H1 (cell line): ENCODE measurements at places on chromosomes 4 and X. TPM values are rescaled to one million over a fixed set of nuclear protein-coding genes. Genes with fewer than 3 reads are reported as not detected.

The COL25A1 gene
- total RNA-seq: 4.5 and 8.3 TPM in 2 replicates

The PABPC5 gene
- total RNA-seq: 1.0 and 1.4 TPM in 2 replicates

The ZAR1 gene
- total RNA-seq: 0.36 and 0.78 TPM in 2 replicates

The AWAT2 gene
- not detected in 2 replicates for total RNA-seq

The STK32B gene
- 2.5 and 2.6 TPM in 2 replicates for total RNA-seq

The GYPE gene
- not detected in 2 replicates for total RNA-seq

The F8A3 gene
- total RNA-seq: 0.60 TPM in 1 of 2 replicates, not detected in the other

The BEX5 gene
- 9.9 and 12.0 TPM in 2 replicates for total RNA-seq

The FAM53A gene
- 2.0 and 2.8 TPM in 2 replicates for total RNA-seq

The CT45A9 gene
- total RNA-seq: not detected in 2 replicates

The SCML2 gene
- total RNA-seq: 18.9 and 21.3 TPM in 2 replicates

The TIMP1 gene
- 58.6 and 62.5 TPM in 2 replicates for total RNA-seq

The NPY2R gene
- total RNA-seq: 0.34 and 0.41 TPM in 2 replicates

The PRMT9 gene
- total RNA-seq: 9.6 and 9.9 TPM in 2 replicates

- DNase-seq: no peak
- H3K27ac ChIP-seq: no peak overlapping the region
- peaks cover 7% of the 10 kb centered on the region; the same call in 1 of the 2 replicates for H3K36me3 ChIP-seq
Measured at GRCh38 chrX:24761306-24761705, 67.6 kb downstream of the POLA1 start.

- no peak for DNase-seq
- no peaks in the 10 kb centered on the region for H3K27me3 ChIP-seq
- H3K4me1 ChIP-seq: peaks cover 8% of the 10 kb centered on the region; the same call in 1 of the 2 replicates
Measured at GRCh38 chrX:119237562-119237942, 1.5 kb downstream of the PGRMC1 start.

DNA sequence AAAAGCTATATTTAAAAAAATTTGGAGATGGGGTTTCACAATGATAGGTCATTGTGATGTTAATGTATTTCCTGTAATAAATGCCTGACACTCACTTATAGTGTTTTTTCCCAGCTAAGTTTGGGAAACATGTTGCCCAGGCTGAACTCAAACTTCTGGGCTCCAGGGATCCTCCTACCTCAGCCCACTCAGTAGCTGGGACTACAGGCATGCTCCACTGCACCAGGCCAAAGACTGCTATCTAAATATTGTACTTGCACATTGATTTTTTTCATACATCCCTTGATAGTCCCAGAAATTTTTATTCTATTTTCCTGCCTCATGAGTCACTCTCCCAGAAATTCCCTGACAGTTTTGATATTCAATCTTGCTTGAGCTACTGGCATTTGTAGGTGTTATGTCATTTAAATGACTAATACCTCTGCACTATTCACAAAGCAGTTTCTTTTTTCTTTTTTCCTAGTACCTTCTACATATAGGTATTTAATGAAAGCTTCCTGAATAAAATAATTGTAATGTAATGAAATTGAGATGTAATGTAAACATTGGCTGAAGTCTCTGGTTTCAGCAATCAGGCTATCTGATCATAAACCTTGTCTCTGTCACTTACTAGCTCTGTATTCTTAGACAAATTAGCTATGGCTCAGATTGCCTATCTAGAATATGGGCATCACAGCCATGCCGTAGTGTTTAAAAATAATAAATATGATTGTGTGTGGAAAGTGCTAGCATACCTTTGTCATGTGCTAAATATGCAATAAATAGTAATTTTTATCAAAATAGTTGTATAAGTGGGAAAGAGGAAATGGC is 1973.0 kb upstream of the AGA start:
- no peaks in the 10 kb centered on the region for H3K27me3 ChIP-seq
- 0 out of 2 replicates have a peak overlapping the region, but pooled peaks have one; percentile 3 for H3K4me3 ChIP-seq
- no peak overlapping the region for H3K27ac ChIP-seq
- no peak for DNase-seq

DNA sequence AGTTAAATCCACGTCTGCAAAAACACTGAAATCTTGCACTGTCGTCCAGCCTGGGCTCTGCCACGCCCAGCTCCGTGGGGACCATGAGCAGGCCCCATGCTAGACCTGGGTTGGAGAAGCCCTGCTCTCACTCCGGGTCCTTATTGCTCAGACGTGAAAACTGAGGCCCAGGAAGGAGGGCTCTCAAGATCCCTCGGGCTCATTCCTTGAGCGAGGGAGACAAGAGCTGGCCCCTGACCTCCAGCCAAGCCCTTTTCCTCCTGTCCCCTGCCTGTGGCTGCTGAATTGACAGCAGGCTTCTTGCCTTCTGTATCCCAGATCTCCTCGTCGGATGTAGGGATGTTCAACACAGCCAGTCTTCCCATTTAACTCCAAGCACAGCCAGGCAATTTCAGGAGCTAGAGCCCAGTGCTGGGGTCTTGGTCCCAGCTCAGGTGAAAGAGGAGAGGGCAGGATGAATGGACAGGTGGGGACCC is 109.5 kb downstream of the CPZ start:
- no peaks in the 10 kb centered on the region for H3K4me1 ChIP-seq
- DNase-seq: no peak
- no peaks in the 10 kb centered on the region for H3K27me3 ChIP-seq
- H3K36me3 ChIP-seq: no peaks in the 10 kb centered on the region
- H3K27ac ChIP-seq: no peak overlapping the region

GRCh38 chrX:11781734-11782370 is 23.8 kb downstream of the MSL3 start:
- H3K4me3 ChIP-seq: no peak overlapping the region
- no peaks in the 10 kb centered on the region for H3K4me1 ChIP-seq
- H3K27me3 ChIP-seq: no peaks in the 10 kb centered on the region
- no peak overlapping the region for H3K27ac ChIP-seq

- H3K4me3 ChIP-seq: no peak overlapping the region
- no peak for DNase-seq
- no peak overlapping the region for H3K27ac ChIP-seq
- no peaks in the 10 kb centered on the region for H3K36me3 ChIP-seq
Measured at GRCh38 chrX:4690521-4690920, 977.1 kb upstream of the PRKX start.

- no peak overlapping the region for H3K27ac ChIP-seq
- H3K4me3 ChIP-seq: no peak overlapping the region
- no peaks in the 10 kb centered on the region for H3K36me3 ChIP-seq
- no peaks in the 10 kb centered on the region for H3K27me3 ChIP-seq
- H3K4me1 ChIP-seq: peaks cover 8% of the 10 kb centered on the region; the same call in 1 of the 2 replicates
Measured at GRCh38 chr4:85128246-85129204, 162.0 kb upstream of the WDFY3 start.

DNA sequence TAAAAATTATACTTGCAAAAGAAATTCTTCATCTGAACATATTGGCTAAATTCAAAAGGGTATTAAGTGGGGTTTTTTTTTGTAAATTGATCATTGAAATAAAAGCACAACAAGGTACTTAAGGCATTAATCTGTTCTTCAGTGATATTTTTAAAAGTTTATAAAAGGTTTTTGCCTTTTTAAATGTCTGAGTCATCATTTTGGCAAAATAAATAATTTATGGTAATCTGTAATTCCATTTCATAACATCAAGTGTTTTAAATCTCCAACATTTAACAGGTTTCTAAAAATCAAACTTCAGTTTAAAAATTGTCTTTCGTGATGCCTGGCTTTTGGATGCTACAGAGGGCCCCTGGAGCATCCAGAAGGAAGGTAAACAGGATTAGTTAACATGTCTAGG is 27.4 kb downstream of the NLRP2B start:
- H3K4me3 ChIP-seq: no peak overlapping the region
- H3K27me3 ChIP-seq: no peaks in the 10 kb centered on the region
- H3K36me3 ChIP-seq: no peaks in the 10 kb centered on the region
- H3K27ac ChIP-seq: no peak overlapping the region

GRCh38 chr4:96955226-96955625 is 1115.3 kb downstream of the PDHA2 start:
- H3K36me3 ChIP-seq: no peaks in the 10 kb centered on the region
- no peak overlapping the region for H3K4me3 ChIP-seq
- no peak overlapping the region for H3K27ac ChIP-seq
- H3K27me3 ChIP-seq: no peaks in the 10 kb centered on the region
- no peak for DNase-seq

DNA sequence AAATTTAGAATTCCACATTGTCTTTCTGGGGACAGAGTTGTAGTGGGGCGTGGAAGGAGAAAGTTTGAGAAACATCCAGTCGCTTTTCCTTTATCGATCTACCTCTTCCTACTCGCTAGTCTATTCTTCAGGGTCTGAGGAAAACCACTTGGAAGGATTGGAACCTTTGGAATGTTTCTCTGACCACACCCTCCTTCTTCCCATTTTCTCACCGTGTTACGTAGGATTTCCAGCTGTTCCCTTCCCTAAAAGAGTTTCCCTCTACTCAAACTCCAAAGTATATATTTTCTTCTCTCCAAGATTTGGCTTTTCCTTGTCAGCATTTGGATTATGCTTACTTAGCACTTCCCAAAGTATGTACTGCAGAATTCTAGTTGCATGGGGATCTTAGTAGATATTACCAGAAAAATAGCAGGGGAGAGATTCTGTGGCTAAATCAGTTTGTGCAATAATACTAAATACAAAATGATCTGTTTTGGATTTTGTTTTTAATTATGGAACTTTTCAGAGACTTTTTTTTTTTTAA is 4.9 kb downstream of the ENPEP start:
- H3K27me3 ChIP-seq: no peaks in the 10 kb centered on the region
- no peaks in the 10 kb centered on the region for H3K36me3 ChIP-seq
- DNase-seq: no peak

DNA sequence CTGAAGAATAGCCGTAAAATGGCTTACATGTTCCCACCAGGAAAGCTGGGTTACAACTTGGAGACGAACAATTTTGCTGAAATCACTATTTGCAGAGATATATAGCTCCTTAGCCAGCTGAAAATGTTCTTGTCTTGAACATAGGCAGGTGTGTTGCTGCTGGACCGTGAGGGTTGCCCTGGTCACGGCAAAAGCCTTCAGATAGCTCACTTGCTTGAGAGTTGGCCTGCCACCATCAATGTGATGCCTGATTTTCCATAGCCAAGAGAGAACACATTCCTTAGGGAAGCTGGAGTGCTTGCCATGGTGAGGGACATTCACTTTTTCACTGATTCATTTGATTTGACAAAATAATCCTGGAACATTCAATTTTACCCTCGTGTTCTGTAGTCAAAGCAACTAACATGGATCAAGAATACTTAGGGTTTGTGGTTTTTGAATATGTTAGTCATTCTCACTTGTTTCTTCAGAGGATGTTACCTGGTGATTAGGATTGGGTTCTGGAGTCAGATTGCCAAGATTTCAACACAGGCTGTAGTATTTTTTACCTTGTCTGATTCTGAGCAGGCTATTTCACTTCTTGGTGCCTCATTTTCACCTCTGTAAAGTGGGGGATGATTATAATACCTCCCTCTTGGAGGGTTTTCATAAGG is 536.9 kb downstream of the RAPGEF2 start:
- H3K4me1 ChIP-seq: no peaks in the 10 kb centered on the region
- H3K36me3 ChIP-seq: no peaks in the 10 kb centered on the region
- no peak for DNase-seq
- no peak overlapping the region for H3K4me3 ChIP-seq
- no peak overlapping the region for H3K27ac ChIP-seq
- no peaks in the 10 kb centered on the region for H3K27me3 ChIP-seq

GRCh38 chr4:4639370-4639769 is 97.5 kb upstream of the STX18 start:
- H3K4me1 ChIP-seq: peaks cover 8% of the 10 kb centered on the region; the same call in 1 of the 2 replicates
- no peaks in the 10 kb centered on the region for H3K36me3 ChIP-seq
- H3K27ac ChIP-seq: no peak overlapping the region
- DNase-seq: no peak
- H3K27me3 ChIP-seq: no peaks in the 10 kb centered on the region
- H3K4me3 ChIP-seq: no peak overlapping the region

- no peaks in the 10 kb centered on the region for H3K36me3 ChIP-seq
- H3K27ac ChIP-seq: peak overlapping the region; percentile 52; the same call in 1 of the 2 replicates
- no peaks in the 10 kb centered on the region for H3K4me1 ChIP-seq
- DNase-seq: peak; percentile 58
- H3K4me3 ChIP-seq: no peak overlapping the region
Measured at GRCh38 chrX:3592184-3592583, 121.3 kb downstream of the PRKX start.

DNA sequence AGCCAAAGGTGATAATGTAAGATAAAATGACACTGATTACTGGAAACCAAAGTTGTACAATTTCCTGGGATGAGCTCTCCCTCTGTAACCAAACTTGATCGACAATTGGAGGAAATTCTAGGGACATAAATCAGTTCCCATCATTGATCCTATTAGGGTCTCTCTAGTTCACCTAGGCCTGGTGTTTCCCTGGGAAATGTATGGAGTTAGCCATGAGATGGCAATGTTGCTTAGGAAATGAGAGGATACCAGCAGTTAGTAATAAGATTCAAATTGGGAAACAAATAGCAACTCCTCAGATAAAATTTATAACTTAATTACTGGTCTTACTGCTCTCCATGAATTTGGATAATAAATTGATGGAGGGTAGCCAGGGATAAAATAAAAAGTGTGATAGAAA is 52.2 kb downstream of the SPATA18 start:
- no peaks in the 10 kb centered on the region for H3K36me3 ChIP-seq
- no peaks in the 10 kb centered on the region for H3K4me1 ChIP-seq
- H3K27me3 ChIP-seq: no peaks in the 10 kb centered on the region; the same call in 1 of the 2 replicates

- no peak overlapping the region for H3K27ac ChIP-seq
- no peaks in the 10 kb centered on the region for H3K36me3 ChIP-seq
- H3K4me1 ChIP-seq: peaks cover 12% of the 10 kb centered on the region; the same call in 1 of the 2 replicates
- no peak overlapping the region for H3K4me3 ChIP-seq
- no peaks in the 10 kb centered on the region for H3K27me3 ChIP-seq
Measured at GRCh38 chr4:38004062-38004461, 43.9 kb downstream of the PTTG2 start.

GRCh38 chr4:107278791-107279483 is 242.8 kb upstream of the DKK2 start:
- no peaks in the 10 kb centered on the region for H3K4me1 ChIP-seq
- no peaks in the 10 kb centered on the region for H3K27me3 ChIP-seq
- no peak overlapping the region for H3K4me3 ChIP-seq
- no peak for DNase-seq
- H3K36me3 ChIP-seq: no peaks in the 10 kb centered on the region

DNA sequence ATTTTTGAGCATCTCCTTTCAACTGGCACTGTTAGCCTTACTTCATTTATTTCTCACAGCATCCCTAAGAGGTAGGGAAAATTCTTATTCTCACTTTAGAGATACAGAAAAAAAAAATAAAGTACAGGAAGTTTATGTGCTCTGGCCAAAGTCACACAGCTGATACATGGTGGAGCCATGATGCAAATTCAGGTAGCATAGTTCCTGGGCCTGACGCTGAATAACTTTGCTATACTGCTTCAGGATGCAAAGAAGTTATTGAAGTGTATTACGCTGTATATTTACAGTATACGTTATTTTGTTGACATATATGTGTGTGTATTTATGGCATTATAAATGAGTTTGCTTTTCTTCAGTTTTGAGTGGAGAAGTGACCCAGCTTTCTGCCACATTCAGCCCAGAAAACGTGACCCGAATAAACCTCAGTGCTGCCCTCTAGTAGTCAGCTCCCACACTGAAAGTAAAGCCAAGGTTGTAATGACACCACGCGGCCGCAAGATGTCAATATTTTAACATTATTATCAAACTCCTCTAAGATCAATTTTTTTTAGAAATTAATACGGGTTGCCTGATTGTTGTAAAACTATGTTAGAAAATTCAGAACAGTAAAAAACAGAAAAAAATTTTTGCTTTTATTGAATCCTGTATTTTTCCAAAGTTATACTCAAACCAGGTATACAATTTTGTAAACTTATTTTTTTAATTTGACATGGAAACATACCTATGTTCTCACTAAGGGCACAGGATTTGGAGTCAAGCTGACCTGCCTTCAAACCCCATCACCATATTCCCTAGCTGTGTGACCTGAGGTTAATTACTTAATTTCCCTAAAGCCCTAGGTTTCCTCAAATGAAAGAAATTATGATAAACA is 3.8 kb upstream of the GUCY2F start:
- H3K27ac ChIP-seq: no peak overlapping the region
- no peak overlapping the region for H3K4me3 ChIP-seq
- no peaks in the 10 kb centered on the region for H3K36me3 ChIP-seq
- no peaks in the 10 kb centered on the region for H3K27me3 ChIP-seq
